Activated B cell treated with CpG ODN at 0.5 μM for 24 hours (primary cell): ENCODE measurements at places on chromosomes 3 and 15. TPM values are rescaled to one million over a fixed set of nuclear protein-coding genes. Genes with fewer than 3 reads are reported as not detected.

GOLGA8M gene
- total RNA-seq, result 0.78 TPM in 1 of 2 replicates, not detected in the other

PTPN23 gene
- 44.0 and 50.3 TPM in 2 replicates for total RNA-seq

SLC2A2 gene
- not detected in 2 replicates for total RNA-seq

CFAP91 gene
- 8.5 and 12.9 TPM in 2 replicates for total RNA-seq

ERICH6 gene
- not detected in 2 replicates for total RNA-seq

FBXW12 gene
- not detected in 2 replicates for total RNA-seq

GOLGA8T gene
- total RNA-seq, result not detected in 2 replicates

LRRC2 gene
- not detected in 2 replicates for total RNA-seq

TMEM40 gene
- total RNA-seq, result not detected in 2 replicates

SNTN gene
- total RNA-seq, result not detected in 2 replicates

OR5AC2 gene
- total RNA-seq, result not detected in 2 replicates

HES1 gene
- 5.0 and 5.9 TPM in 2 replicates for total RNA-seq

FGD5 gene
- not detected in 2 replicates for total RNA-seq

FBLN2 gene
- 1.3 and 1.6 TPM in 2 replicates for total RNA-seq

GOLGA8G gene
- not detected in 2 replicates for total RNA-seq

TYRO3 gene
- 0.22 TPM in 1 of 2 replicates, not detected in the other for total RNA-seq

SNX4 gene
- 28.2 and 30.2 TPM in 2 replicates for total RNA-seq

NOP10 gene
- total RNA-seq, result 116 and 130 TPM in 2 replicates

RBP2 gene
- total RNA-seq, result not detected in 2 replicates

UBXN7 gene
- total RNA-seq, result 60.8 and 66.5 TPM in 2 replicates

RNF7 gene
- total RNA-seq, result 60.7 and 62.1 TPM in 2 replicates

SEMA3B gene
- 0.15 TPM in 1 of 2 replicates, not detected in the other for total RNA-seq

IGF2BP2 gene
- total RNA-seq, result 0.51 and 0.69 TPM in 2 replicates

NFKBIZ gene
- total RNA-seq, result 391 and 421 TPM in 2 replicates

PARP6 gene
- total RNA-seq, result 70.7 and 81.4 TPM in 2 replicates

RBM5 gene
- total RNA-seq, result 261 and 316 TPM in 2 replicates

STOML1 gene
- 8.9 and 10.6 TPM in 2 replicates for total RNA-seq

LYZL4 gene
- not detected in 2 replicates for total RNA-seq

OIP5 gene
- 0.62 and 1.4 TPM in 2 replicates for total RNA-seq

PLSCR5 gene
- not detected in 2 replicates for total RNA-seq

WDR82 gene
- 84.1 and 86.4 TPM in 2 replicates for total RNA-seq

STAB1 gene
- 0.64 and 0.71 TPM in 2 replicates for total RNA-seq

TTC21A gene
- total RNA-seq, result 11.4 and 15.9 TPM in 2 replicates

ZNF106 gene
- total RNA-seq, result 46.6 and 46.9 TPM in 2 replicates

LDHAL6B gene
- total RNA-seq, result not detected in 2 replicates

TFG gene
- total RNA-seq, result 42.5 and 44.5 TPM in 2 replicates

APBA2 gene
- total RNA-seq, result not detected in 2 replicates

CISH gene
- total RNA-seq, result 2.9 and 3.2 TPM in 2 replicates

NECTIN3 gene
- 0.71 and 0.78 TPM in 2 replicates for total RNA-seq

KLHL24 gene
- 31.6 and 33.9 TPM in 2 replicates for total RNA-seq

FBN1 gene
- 0.62 and 1.1 TPM in 2 replicates for total RNA-seq

CAND2 gene
- total RNA-seq, result 0.22 and 0.42 TPM in 2 replicates

COL6A5 gene
- not detected in 2 replicates for total RNA-seq

PYGO1 gene
- 0.02 TPM in 2 replicates for total RNA-seq

CD200R1 gene
- 3.3 and 4.1 TPM in 2 replicates for total RNA-seq

PROS1 gene
- not detected in 2 replicates for total RNA-seq

GCHFR gene
- total RNA-seq, result 19.5 and 21.1 TPM in 2 replicates

MYLK gene
- total RNA-seq, result not detected in 2 replicates

CPA3 gene
- not detected in 2 replicates for total RNA-seq

DZIP3 gene
- total RNA-seq, result 15.5 and 16.7 TPM in 2 replicates

SLC51A gene
- not detected in 2 replicates for total RNA-seq

PLCH1 gene
- total RNA-seq, result 0.12 and 0.27 TPM in 2 replicates

KLHL40 gene
- total RNA-seq, result not detected in 2 replicates

CCR9 gene
- 0.44 and 0.84 TPM in 2 replicates for total RNA-seq

HTR3E gene
- not detected in 2 replicates for total RNA-seq

CKMT1A gene
- total RNA-seq, result not detected in 2 replicates

AGBL1 gene
- total RNA-seq, result not detected in 2 replicates

CCDC54 gene
- not detected in 2 replicates for total RNA-seq
